Stimulated activated CD4-positive, alpha-beta T cell treated with anti-CD3 and anti-CD28 coated beads, Interleukin-2, amount 100 ng/mL, for 24 hours (primary cell): ENCODE measurements at places on chromosomes 4 and X.

DNA sequence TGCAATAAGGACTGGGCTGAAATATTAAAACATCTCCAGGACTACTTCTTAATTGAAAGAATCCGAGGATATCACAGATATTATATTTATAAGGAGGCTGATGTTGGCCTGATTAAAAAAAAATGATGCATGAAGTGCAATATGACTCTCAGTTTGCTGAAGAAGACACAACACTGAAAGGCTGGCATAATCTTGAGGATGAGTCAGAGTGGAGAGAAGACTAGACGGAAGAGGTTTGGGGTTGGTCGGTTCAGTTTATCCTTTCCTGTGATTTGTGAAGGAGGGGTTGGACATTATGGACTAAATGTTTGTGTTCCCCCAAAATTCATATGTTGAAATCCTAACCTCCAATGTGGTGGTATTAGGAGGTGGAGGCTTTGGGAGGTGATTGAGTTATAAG, 170.3 kb downstream of the CORIN start:
- DNase-seq = no peak

- no peak for DNase-seq
Observed at GRCh38 chrX:153511784-153512500, 5.5 kb upstream of the ATP2B3 start.

DNA sequence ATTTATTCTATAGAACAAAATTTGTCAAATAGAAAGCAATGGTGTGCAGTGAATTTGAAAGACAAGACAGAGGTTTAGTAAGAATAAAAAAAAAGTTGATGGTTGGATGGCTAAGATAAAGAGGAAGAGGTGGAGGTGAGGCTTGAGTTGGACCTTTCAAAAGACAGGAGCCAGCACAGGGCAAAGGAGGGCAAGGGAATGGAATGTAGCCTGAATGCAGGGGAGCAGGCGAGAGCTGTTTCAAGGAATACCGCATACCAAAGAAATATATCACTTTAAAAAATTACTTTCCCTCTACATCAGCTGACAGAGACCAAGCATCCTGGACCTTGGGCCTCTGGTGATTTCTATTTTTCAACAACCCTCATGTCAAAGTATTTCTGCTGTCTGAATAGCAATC, 38.0 kb upstream of the CXXC4 start:
- no peak for DNase-seq

DNA sequence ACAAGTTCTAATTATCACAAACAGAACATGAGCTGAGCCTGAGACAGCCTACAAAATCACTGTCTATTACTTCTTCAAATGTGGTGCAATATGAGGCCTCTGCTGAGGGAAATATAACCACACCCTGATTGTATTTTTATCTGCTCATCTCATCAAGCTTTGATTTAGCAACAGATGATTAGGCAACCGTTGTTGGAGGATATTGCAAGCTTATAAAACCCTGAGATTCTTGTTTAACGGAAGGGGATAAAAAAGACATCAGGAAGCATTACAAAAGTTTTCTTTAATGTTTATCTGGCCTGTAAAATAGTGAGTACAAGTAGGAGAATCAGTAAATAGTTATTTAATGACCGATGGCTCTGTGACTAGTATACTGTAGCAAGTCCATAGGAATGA, 108.5 kb downstream of the ZNF330 start:
- no peak for DNase-seq

DNA sequence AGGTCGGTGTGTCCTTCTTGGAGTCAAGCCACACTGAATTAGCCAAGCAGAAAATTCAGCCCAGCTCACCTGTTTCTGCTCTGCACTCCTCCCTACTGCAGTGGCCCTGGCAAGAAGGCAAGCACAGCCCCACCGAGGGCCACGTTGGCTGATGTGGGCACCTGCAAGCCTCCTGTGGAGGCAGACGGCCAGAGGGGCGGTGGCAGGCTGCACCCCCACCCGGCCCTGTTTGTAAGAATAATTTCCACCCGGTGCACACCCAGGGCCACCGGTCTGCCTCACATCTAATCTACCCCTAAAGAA, 18.8 kb downstream of the PPP2R2C start:
- DNase-seq = no peak

GRCh38 chrX:69257499-69258127, 92.4 kb upstream of the PJA1 start:
- DNase-seq = no peak

GRCh38 chrX:101759000-101759399, 99.3 kb upstream of the ARMCX2 start:
- peak; percentile 8 for DNase-seq

DNA sequence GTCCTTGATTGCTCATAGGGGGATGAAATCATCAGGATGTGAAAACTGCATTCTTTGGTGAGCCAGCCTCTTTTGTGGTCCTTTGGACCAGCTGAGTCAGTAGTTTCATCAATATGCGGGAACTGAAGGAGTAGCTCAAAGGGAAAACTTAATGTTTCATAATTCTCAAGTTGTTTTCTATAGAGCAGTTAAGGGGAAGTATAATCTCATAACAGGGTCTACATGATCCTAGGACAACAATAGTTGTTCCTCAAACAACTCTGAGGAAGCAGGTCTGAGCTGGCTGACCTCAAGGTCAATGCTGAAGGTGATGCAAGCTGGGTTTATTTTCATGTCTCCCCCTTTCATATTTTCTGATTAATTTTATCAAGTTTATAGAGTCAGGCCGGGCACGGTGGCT, 36.1 kb upstream of the IRF2 start:
- DNase-seq = no peak

DNA sequence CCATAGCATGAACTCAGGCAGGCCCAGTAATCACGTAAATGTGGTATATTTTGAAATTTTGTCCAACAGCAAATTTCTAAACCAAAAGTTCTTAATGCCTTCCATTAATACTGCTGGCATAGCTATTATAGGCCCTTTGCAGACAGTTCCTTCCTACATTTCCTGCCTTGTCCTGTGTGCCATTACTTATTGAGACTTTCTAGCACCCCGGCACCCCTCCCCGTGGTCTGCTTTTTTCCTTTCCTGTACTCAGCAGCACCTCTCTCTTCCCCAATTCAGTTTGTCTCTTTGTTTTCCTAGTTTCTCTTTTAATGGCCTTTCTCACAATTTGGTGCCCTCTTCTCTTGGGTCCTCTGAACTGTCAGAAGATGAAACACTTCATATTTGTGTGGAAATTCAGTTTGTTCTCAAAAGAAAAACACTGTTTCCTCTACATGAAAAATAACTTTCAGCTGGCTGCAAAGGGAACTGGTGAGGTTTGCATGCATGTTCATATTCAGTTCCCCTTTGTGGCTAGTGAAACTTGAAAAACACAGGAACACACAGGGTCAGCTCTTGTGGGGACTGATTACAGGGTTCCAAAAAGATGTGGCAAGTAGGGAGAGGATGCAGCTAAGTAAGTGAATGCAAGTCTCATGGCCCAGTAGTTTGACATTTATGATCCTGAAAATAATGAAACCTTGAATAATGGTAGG, 17.1 kb downstream of the GPR34 start:
- no peak for DNase-seq

GRCh38 chr4:167826281-167826680, 266.1 kb upstream of the ANXA10 start:
- no peak for DNase-seq

- no peak for DNase-seq
Observed at GRCh38 chr4:157128395-157128794, 52.4 kb downstream of the GLRB start.

DNA sequence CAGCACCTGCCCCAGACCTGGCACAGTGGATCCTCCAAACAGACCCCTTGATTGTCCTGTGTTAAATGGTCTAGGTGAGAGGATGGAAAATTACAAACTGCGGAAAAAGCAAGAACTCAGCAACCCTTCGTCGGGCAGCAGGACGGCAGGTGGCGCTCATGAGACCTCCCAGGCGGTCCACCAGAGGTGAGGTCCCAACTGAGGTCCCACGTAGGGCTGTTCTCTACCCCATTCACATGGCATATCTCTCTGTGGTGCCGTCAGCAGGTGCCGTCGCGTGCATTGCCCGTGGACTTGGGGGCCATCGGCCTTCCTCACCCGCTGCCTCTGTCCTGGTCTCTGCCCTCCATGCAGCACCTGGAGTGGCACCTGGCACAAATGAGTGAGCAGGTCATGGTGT, 88.2 kb downstream of the CRMP1 start:
- DNase-seq = no peak

DNA sequence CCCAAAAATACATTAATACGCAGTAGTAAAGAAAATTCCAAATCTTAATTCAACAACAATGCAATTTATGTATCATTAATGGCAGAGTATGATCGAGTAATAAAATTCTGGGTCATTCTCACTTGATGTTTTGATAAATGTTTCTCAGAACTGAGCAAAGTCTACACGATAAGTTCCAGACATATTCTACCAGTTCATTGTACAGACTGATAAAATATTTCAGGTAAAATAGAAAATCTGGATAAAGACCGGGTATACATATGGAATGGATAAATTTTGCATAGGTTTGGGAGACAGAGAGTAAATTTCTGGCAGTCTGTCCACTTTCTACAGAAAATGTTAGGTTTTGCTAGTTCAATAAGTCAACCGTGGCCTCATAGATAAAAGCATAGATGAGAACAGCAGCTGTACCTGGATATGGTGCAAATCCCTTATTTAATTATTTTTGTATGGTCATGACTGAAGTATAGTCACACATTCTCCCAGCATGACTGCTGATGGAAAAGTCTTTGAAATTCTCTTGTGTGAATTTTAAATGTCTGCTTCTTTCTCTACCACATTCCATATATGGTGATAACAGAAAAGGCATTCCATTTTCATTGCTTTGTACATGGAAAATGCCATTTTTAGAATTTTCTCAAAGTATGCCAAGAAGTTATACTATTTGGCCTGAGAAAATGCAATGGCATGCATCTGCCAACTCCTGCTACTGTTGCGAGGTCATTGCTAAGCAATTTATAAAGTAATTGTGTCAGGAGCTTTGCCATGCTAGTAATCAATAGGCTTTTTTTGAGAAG, 301.9 kb upstream of the ARSJ start:
- DNase-seq = no peak

GRCh38 chr4:108139089-108139488, 29.6 kb downstream of the LEF1 start:
- DNase-seq = no peak

DNA sequence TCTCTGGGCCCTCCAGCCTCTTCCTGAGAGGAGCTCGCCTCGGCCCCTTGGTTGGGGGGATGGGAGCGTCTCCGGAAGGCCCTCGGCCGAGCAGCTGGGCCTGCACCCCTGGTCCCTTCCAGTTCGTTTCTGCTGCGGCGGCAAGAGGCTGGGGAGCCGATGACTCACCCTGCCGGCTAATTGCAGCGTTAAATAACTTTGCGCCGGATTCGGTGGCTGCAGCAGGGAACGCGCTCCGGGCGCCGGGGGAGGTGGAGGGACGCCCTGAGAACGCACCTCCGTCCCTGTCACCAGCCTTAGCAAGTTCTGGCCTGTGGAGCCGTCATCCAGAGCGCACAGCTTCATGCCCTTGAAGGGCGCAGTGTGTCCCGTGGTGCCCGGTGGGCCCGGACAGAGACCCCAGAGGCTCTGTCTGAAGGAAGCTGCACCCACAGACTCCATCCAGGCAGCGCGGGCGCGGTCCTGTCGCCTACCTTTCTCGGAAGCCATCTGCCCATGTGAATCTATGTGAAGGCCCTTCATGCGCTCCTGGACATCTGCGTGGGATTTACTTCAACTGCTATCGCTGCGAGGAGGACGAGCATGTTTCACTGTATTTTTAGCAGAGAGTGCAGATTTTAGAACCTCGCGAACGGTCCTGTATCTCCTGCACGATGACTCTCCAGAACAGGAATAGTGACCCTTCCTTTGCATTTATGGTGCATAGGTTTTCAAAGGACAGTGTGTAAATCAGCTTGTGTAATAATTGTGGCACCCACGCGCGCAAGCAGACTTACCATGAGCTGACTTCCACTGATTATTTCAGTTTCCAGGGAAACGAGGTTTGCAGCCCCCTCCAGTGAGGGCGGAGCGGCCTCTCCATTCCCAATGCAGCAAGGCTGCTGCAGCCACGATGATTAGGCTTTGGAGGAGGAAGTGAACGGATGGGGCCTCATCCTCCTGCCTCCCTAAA, 1.7 kb upstream of the TMEM271 start:
- no peak for DNase-seq

DNA sequence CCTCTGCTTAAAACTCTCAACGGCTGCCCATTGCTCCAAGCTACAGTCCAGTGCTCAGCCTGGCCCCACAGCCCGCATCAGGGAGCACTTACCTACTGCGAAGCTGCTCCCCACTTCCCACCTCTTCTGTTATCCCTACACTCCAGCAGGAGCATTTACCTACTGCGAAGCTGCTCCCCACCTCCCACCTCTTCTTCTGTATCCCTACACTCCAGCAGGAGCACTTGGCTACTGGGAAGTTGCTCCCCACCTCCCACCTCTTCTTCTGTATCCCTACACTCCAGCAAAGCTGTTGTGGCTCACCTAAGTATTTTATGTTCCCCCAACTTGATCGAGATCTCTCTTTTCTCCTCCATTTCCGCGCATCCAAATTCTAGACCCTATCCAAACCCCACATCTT, 563.3 kb upstream of the ZFP42 start:
- DNase-seq = no peak

- DNase-seq = no peak
Observed at GRCh38 chr4:3475041-3475712, 12.1 kb downstream of the DOK7 start.

DNA sequence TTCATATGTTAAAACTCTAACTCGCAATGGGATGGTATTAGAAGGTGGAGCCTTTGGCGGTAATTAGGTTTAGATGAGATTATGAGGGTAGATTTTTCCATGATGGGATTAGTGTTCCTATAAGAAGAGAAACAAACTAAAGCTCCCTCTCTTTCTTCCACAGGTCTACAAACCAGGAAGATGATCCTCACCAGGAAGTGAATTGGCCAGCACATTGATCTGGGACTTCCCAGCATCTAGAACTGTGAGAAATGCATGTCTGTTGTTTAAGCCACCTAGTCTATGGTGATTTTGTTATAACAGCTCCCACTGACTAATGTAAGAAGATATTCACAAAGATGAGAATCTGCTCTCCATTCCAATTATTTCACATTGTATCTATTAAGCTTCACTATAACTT, 2266.9 kb downstream of the PCDH7 start:
- DNase-seq = no peak

GRCh38 chr4:115042496-115042895, 70.9 kb downstream of the NDST4 start:
- DNase-seq = no peak

DNA sequence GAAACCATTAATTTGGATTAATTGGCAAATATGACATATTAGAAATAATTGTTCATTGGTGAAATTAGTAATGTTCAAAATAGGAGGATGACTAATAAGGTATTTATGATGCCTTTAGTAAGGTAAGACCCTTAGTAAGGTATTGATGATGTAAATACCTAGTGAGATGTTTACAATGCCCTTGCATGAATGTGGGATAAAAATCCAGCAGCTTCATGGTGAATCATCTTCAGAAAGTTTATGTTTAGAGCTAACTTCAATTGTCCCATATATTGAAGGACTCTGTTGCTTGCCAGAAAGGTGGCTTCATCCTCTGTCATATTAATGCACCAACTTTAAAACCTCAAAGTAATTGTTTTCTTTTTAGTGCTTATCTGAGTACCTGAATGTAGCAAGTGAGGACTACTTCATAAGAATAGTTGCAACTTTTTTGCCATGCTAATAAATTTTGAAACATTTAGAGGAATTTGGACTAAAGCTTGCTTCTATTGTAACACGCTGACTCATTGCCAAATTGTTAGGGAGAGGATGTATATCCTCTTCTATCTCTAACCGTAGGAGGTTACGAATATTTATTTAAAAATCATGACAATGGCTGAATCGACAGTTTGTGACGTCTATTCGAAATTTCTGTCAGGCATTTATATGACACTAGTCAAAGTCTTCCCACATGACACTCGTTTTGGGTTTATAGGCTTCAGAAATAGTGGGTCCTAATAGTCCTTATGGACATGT, 174.1 kb upstream of the HS3ST1 start:
- no peak for DNase-seq
